HT1080 (cell line): ENCODE measurements at places on chromosomes 6 and 20. TPM values are rescaled to one million over a fixed set of nuclear protein-coding genes. Genes with fewer than 3 reads are reported as not detected.

Gene OTOR
- total RNA-seq, result not detected in 2 replicates

Gene OPRL1
- 0.33 and 0.43 TPM in 2 replicates for total RNA-seq

Gene ZFP57
- not detected in 2 replicates for total RNA-seq

Gene CYB5R4
- total RNA-seq, result 9.4 and 14.9 TPM in 2 replicates

Gene LYRM2
- total RNA-seq, result 16.4 and 24.4 TPM in 2 replicates

Gene VSX1
- total RNA-seq, result not detected in 2 replicates

Gene ROS1
- 0.06 TPM in 1 of 2 replicates, not detected in the other for total RNA-seq

DNA sequence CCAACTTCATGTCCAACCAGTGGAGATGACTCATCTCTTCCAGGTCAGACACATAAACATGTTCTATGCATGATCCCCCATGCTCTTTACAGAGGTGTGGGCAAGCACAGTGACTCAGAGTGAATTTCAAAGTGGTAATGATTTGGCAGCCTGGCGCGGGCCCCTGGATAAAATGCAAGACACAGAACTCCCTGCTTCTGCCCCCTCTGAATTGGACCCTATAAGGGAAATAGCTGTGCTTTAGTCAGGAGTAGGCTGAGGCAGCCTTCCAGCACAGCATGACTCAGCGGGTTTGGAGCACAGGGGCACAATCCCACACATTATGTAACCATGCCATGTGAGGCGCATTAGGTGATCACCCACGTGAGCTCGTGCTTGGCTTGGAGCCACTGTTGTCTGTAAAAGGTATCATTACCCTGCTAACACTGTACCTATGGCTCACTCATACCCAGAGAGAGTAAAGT lies 127.4 kb downstream of the C6orf118 start:
- DNase-seq, result peak; percentile 97

- no peak for DNase-seq
Observed at GRCh38 chr6:163369628-163370365, 44.7 kb upstream of the QKI start.

DNA sequence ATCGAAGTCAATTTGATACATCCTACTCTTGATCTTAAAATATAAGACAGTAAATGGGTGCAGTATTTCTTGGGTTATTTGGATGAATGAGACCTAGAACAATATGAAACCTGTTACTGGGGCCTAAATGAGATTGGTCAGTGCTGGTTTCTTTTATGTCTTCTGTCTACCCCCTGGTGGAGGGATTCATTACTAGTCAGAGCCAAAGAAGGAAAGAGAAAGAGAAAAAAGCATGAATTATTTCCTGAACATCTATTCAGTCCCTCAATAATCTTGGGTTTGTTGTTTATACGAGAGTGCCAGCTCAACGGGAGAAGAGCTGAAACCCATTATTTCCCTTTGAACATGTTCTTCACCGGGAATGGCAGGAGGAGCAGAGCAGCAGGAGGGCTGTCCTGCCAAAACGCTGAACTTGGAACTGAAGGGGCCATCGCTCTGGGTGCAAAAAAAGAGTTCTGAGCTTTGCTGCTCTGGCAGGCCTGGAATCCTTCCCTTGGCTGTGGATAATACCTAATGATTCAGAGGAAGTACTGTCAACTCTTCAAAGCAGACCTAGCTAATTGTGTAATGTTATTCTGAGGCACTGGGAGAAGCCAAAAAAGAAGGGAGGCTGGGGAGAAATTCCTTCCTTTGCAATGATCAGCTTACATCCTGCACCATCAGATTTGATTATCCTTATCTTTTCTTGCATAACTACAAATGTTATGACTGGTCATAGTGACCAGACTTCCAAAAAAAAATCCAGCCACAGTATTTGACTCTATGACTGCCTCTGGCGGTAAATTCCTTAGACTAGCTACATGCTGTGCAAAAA lies 72.0 kb downstream of the BLOC1S5 start:
- peak; percentile 86 for DNase-seq

DNA sequence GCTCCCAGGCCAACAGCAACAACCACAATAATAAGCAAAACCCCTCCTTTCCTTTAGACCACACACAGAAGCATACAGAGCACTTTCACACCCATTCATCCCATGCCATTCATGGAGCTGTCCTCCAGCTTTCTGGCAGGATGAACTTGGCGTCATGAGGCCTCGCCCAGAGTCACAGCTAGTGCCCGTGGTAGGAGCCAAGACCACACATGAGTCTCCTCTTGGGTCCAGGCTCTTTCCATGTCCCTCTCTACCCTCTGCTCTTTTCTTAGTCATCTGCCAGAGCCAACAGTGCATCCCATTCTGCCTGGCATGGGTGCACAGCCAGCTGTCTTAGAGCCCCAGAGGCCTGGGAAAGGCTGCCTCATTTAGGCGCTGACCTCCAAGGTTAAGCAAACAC lies 1.8 kb upstream of the TGM3 start:
- no peak for DNase-seq

- DNase-seq, result peak; percentile 53
Observed at GRCh38 chr20:8218861-8219260, 86.8 kb downstream of the PLCB1 start.

DNA sequence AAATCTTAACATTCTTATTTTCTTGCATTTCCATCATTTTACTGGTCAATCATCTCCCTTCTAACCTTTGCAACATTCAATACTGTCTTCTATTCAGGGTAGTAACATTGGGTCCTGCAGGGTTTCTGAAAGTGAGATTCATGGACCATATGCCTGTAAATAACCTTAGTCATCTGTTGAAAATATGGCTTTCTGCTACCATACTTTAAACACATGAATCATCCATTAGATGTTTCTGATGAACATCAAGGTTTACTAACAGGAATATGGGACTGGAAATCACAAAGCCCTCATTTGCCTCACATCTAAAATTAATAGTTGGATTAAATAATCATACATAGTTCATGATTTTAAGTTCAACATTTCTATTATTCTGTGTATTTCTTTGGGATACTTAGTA lies 475.9 kb upstream of the MARCKS start:
- no peak for DNase-seq

GRCh38 chr20:38883081-38883980 lies 42.9 kb upstream of the FAM83D start:
- no peak for DNase-seq

DNA sequence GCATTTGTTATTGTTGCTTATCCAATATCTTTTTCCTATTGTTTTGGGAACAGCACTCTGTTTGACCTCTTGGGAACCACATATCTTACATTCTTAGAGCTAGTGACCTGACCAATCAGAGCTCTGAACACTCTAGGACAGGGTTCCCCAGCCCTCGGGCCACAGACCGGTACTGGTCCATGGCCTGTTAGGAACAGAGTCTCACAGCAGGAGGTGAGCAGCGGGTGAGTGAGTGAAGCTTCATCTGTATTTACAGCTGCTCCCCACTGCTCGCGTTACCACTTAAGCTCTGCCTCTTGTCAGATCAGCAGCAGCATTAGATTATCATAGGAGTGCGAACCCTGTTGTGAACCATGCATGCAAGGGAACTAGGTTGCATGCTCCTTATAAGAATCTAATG lies 226.0 kb upstream of the TSHZ2 start:
- DNase-seq, result no peak

- no peak for DNase-seq
Observed at GRCh38 chr6:153673225-153673624, 365.8 kb upstream of the OPRM1 start.

GRCh38 chr6:140670021-140670420 lies 1295.6 kb upstream of the CITED2 start:
- DNase-seq, result no peak

GRCh38 chr6:137746264-137746663 lies 120.8 kb upstream of the TNFAIP3 start:
- DNase-seq, result no peak

DNA sequence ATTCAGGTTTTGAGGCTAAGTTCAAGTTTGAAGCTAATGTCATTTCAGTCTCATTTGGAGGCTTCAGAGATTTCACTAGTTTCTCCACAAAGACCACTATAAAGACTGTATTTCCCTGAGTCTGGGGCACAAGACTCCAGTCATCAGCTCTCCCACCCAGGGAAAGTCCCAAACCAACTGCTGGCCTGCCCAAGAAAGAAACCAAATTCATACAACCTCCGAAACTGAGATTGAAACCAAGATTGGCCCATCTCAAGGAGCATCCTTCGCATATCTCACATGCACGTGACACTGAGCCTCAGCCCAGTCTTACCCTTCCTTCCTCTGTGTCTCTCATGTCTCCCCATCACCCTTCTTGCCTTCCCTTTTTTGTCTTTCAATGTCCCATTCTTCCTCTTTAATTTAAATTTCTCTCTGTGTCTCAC lies 3.5 kb upstream of the LTA start:
- no peak for DNase-seq

DNA sequence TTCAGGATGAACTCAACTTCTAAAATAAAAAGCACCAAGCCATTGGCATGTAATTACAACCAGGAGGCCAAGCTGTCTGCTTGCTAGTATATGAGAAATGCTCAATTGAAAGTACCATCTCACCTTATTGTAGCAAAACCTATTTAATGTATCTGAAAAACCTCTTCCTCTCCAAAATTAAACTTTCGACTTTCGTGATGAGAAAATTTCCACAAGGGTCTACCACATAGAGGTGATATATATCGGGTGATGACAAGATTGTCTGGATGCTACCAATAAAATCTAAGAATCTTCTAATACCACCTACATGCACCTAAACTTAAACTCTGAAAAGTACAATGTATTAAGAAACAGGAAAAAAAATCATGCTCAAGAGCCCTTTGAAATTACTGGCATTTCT lies 74.2 kb downstream of the ATXN1 start:
- no peak for DNase-seq

- DNase-seq, result no peak
Observed at GRCh38 chr6:42147138-42147562, 4.7 kb upstream of the C6orf132 start.

- no peak for DNase-seq
Observed at GRCh38 chr20:6164421-6165341, 41.9 kb upstream of the FERMT1 start.

DNA sequence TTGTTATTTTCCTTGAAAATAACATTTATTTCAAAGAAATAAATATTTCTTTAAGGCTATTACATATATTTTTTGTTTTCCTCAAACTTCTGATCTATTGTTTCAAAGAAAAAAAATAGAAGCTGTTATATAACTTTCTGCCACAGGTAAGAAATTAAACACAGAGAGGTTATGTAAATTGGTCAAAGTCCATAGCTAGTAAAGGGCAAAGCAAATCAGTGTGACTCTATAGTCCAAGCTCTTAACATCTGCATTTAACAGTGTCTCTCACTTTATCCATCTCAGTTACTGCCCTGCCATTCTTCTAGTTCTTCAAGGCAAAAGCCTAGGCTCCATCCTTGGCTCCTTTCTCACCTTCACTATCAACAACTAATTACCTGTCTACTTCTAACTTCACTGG lies 57.1 kb downstream of the RWDD2A start:
- DNase-seq, result no peak

- DNase-seq, result no peak
Observed at GRCh38 chr6:110514818-110515217, 38.4 kb upstream of the SLC22A16 start.

GRCh38 chr6:149473080-149474052 lies 11.4 kb downstream of the ZC3H12D start:
- DNase-seq, result peak; percentile 31

GRCh38 chr6:26388441-26388840 lies 5.5 kb downstream of the BTN2A2 start:
- no peak for DNase-seq

- no peak for DNase-seq
Observed at GRCh38 chr20:1667502-1668085, 10.0 kb upstream of the SIRPG start.

DNA sequence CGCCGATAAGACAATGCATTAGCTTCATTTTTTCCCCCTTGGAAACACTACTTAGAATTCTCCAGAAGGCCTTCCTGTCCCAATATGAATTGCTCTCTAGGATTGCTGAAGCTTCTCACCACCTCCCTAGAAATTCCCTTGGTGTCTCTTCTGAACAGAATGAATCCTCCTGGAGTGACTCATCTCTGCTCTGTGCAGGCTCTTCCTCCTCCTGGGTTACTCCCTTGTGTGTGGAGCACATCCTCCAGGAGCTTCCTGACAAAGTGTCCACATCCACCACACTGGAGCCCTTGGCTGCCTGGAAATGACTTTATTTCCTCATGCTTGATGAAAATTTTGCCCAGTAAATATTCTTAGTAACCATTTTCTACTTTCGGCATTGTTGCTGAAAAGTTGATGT lies 54.4 kb downstream of the DTNBP1 start:
- DNase-seq, result peak; percentile 92

GRCh38 chr20:50450881-50451752 lies 59.1 kb upstream of the PTPN1 start:
- no peak for DNase-seq

- no peak for DNase-seq
Observed at GRCh38 chr6:143697076-143697800, 19.5 kb downstream of the PHACTR2 start.

DNA sequence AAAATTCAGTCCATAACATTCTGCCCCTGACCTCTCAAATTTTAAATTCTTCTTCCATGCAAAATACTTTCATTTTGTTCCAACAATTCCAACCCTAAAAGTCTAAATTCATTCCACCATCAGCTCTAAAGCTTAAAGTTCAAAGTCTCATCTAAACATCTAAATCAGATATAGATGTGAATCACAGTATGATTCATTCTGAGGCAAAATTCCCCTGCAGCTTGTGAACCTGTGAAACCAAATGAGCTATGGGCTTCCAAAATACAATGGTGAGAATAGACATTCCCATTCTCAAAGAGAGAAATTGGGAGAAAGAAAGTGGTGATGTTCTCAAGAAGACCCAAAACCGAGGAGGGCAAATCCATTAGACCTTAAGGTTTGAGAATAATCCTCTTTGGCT lies 309.8 kb downstream of the HIVEP2 start:
- DNase-seq, result peak; percentile 48

DNA sequence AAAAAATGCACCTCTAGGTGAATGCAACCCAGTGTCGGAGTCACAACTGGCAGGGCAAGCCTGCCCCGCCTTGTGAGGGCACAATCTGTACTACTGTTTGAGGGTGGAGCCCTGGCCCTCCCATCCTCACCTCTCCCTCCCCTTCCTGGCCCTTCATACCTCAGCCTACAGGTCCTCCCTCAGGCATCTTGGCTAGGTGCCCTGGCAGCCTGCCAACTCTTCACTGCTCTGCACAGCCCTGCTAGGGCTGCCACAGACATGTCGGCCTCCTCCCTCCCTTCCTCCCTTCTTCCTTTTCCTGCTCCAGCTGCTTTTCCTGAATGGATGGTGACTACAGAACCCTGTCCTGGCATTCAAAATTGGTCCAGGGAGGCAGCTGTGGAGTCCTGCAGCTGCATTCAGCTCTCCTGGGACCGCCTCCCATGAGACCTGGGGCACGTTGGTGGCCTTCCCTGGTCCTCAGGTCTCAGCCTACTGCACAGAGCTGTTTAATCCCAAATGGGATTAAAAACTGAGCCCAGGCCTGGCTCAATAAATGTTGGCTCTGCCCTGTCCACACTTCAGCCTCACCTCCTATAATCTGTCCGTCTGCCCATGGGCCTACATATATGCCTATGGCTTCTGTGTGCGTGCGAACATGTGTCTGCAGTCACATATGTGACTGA lies 52.7 kb downstream of the CDH22 start:
- peak; percentile 45 for DNase-seq

DNA sequence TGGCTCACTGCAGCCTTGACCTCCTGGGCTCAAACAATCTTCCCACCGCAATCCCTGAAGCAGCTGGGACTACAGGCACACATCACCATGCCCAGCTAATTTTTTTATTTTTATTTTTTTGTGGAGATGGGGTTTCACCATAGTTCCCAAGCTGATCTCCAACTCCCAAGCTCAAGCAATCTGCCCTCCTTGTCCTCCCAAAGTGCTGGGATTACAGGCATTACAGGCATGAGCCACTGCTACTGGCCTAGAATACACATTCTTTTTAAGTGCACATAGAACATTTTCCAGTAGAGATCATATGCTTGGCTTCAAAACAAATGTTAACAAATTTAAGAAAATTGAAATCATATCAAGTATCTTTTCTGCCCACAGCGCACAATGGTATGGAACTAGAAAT lies 176.8 kb upstream of the MARCKS start:
- DNase-seq, result no peak
